Midbrain (tissue), 1 donor: ENCODE measurements at places on chromosomes 5 and 9.

DNA sequence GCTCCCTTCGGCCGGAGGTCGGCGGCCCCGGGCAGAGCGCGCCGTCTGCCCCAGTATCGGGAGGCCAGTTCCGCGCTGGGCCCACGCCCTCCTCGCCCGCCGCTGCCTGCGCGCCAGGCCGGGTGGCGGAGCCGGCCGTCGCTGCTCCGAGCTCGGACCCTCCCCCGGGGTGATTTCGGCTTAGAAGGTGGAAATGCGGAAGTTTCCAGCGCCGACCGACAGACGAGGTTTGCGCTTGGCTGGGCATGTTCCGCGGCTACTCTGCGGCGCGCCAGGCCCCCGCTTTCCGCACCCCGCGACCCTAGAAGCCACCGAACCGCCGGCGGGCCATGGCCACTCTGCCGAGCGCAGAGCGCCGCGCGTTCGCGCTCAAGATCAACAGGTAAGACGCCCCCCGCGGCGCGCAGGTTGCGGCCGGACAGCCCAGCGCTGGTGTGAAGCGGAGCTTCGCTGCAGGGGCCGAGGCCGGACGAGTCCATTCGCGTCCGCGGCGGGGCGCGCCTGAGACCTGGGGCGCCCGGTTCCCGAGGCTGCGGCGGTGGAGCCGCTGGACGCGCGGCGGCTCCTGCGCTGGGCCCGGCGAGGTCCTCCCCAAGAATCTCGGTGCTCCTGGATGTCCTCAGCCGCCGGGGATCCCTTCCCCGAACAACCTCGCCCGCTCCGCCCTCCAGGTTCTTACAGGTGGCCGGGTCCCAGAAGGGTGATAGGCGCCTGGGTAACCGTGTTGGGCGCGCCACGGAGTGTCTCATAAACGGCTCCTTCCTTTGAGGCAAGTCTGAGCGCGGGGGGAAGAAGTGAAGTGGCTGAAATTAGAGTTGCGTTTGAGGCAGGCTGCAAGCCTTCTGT is at the start of gene DOCK8:
DOCK8 (plus strand) TSS at position 218 of the 846 bp plus-strand sequence; CDS start at position 330, 112 bp downstream.
- no peak for DNase-seq

- DNase-seq = no peak
These were observed 55.4 kb downstream of the BNC2 start for GRCh38 chr9:16815079-16815478.

GRCh38 chr5:178740181-178740557 is 9.7 kb upstream of the ZNF354A start:
- DNase-seq = no peak

DNA sequence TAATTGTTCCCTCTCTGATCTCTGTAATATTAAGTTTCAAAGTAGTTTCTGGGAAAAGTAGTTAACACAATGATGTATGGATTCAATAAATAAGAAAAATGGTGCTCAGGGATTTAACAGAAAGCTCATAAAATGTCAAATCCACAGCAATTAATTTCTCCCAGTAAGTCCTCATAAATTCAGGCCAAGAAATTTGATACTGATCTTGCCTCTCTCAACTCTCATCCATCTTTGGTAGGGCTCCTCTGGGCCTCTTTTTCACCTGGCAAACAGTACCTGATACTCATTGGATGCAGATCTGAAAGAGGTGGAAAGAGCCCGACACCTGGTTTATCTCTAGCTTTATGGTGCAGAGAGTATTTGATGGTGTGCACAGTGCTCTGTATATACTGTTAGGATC is 106.1 kb downstream of the STK32A start:
- no peak for DNase-seq

DNA sequence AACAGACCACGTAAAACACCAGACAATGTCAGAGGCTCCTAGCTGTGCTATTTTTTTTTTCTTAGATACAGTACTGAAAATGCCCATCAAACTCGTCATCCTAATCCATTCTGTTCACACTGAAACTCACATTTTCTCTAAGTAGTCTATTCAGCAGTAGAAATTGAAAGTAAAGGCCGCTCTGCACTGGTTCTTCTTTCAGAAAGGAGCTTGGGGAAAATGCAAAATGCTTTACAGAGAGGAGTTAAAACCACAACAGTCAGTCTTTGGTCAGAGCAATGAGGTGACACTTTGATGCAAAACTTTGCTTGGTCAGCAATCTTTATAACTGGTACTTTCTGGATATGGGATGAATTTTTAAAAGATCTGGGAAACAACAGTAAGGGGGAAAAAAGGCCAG is 43.8 kb upstream of the SUSD1 start:
- DNase-seq = no peak

DNA sequence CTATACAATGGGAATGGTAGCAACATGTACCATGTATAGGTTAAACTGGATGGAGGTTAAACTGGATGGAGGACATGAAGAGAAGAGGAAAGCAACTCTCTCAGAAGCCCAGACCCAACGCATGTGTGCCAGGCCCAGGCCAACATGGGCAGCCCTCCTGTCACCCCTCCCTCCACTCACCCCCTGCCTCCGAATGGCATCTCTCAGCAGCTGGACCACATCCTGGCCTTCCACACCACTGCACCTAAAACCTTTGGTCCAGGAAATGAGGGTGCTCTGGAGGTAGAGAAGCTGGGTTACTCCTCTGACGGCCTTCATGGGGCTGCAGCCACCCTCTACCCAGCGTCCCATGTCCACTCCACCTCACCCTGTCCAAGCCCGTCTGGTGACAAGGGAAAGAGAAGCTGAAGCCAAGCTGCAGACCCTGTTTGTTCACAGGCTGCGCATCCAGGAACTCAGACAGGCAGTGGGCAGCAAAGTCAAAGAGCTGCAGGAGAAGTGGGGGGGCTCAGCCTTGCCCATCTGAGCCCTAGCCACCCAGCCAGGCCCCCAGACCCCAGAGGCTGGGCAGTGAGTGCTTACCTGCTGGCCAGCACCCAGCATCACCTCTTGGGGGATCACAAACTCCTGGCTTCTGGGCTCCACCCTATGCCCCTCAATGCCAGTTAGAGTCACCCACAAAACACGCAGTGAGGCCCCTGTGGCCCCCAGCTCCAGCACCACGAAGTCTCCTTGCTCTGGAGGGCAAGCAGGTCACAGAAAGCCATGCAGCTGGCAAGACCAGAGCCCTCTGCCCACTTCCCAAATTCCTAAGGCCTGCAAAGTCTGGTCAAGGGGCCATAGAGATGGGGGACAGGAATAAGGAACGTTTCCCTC is 8.5 kb downstream of the HK3 start:
- DNase-seq = no peak

- DNase-seq = peak; percentile 81
These were observed 11.4 kb downstream of the MTAP start for GRCh38 chr9:21813575-21814473.

DNA sequence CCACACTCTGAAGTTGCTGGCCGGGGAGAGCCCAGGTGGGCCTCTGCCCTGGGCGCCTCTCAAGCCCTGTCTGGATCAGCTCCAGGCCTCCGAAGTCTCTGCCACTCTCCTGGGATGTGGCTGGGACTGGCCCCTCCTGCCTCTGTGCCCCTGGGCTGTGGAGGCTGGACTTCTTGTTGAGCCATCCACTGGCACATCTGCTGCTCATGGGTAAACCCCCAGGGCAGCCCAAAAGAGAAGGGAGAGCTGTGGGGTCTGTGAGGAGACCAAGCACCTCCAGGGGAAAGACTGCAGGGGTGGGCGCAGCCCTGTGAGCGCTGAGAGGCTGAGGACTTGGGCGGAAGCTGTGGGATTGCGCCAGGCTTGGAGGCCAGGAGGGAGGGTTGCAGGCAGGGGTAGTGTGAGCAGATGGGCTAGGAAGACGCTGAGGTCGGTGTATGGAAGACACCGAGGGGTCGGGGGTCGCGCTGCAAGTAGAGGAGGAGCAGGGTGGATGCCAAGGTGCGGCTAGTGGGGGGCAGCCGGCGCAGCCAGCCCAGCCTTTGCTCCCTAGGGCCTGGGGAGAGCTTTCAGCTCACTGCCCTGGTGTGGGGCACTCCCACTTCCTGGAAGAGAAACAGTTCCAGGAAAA is 118.1 kb downstream of the WNK2 start:
- no peak for DNase-seq

DNA sequence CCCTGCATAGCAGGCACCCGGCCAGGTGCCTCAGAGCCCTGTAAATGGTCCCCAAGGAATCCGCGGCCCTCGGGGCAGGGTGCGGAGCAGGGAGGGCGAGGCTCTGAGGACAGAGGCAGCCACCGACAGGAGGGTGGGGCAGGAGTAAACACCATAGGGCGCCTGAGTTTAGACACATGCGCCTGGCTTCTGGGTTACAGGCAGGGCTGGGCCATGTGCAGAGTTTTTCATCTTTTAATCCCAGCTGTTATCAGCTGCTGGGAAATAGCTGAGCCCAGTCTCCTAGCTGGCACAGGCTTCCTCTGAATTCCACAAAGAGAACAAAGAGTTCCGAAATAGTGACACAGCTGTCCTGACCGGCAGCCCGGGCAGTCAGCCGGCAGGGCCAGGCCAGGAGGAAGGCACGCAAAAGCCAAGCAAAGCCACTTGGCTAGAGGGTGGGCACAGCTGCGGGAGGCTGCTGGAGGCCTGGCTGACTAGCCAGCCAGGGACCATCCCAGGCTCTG is 98.9 kb upstream of the PHYKPL start:
- DNase-seq = peak; percentile 89

GRCh38 chr5:55988979-55989638 is 5.7 kb downstream of the IL6ST start:
- no peak for DNase-seq

DNA sequence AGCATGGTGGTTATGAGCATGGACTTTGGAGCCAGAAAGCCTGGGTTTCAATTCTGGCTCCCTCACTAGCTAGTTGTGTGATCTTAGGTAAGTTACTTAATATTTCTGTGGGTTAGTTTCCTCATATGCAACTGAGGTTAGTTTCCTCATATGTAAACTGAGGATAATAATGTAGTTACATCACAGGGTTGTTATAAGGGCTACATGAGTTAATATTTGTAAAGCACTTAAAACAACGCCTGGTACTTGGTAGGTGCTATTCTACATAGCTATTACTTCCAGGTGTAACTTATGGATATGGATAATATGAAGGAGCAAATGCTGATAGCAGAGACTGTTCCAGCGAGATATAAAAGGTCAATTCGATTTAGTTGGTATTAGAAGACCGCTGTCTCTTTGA is 69.4 kb upstream of the POU5F2 start:
- no peak for DNase-seq

GRCh38 chr5:56350597-56351170 is 117.6 kb upstream of the ANKRD55 start:
- no peak for DNase-seq

DNA sequence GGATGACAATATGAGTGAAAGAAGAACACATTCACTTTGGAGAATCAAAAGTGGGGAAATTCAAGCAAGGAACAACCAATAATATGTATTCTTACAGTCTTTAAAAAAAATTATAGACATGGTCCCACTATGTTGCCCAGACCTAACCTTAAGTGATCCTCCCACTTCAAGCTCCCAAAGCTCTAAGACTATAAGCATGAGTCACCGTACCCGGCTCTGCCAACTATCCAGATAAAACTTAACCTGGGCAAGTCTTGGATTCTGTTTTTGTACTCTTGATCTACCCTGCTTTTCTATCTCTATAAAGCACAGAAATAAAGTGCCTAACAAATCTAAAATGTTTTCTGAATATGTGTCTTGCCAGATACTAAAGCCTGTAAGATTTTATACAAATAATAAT is 30.9 kb downstream of the CEMIP2 start:
- no peak for DNase-seq

GRCh38 chr5:62896121-62896893 is 317.7 kb downstream of the LRRC70 start:
- no peak for DNase-seq

- DNase-seq = no peak
These were observed 87.9 kb upstream of the POU5F2 start for GRCh38 chr5:93829346-93829745.

- no peak for DNase-seq
These were observed 22.9 kb downstream of the HAVCR2 start for GRCh38 chr5:157085930-157086329.

- no peak for DNase-seq
These were observed 54.9 kb downstream of the PSAT1 start for GRCh38 chr9:78351816-78352215.

GRCh38 chr5:169408171-169408570 is 107.2 kb upstream of the SLIT3 start:
- no peak for DNase-seq

DNA sequence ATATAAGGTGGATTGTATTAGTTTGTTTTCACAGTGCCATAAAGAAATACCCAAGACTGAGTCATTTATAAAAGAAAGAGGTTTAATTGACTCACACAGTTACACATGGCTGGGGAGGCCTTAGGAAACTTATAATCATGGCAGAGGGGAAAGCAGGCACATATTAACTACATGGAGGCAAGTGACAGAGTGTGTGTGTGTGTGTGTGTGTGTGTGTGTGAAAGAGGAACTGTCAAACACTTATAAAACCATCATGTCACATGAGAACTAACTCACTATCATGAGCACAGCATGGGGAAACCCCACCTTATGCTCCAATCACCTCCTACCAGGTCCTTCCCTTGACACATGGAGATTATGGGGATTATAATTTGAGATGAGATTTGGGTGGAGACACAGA is 118.6 kb downstream of the SPEF2 start:
- no peak for DNase-seq

DNA sequence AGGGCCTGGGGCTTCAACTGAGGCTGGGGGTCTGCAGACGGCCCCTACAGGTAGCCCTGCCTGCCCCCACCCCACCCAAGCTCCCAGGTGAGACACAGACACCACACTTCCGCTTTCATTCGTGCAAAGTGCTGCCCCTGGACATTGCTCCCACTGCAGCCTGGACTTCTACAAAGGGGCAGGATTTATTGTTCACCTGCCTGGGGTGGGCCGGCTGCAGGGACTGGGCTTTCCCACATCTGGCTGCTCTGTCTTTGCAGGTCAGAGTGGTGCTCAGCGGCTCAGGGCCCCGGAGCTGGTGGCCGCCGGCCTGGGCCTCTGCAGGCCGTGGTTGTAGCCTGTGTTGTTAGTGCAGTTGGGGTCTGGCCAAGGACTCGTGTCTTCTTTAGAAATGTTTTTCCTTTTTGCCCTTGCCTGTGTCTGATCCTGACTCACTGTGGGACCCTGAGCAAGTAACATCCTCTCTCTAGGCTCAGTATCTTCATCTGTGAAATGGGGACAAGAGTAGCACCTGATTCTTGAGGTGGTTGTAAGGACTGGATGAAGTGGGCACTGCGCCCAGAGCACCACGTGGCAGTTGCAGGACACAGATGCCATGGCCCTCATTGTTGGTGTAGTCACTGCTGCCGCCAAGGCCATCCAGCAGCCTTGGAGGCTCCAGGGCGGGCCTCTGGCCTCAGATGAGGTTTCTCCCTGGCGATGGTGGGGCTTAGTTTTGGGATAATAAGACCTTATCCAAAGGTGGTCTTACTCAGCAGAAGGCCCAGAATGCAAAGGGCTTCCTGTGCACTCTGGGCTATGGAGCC is 143.9 kb downstream of the CACNA1B start:
- no peak for DNase-seq

DNA sequence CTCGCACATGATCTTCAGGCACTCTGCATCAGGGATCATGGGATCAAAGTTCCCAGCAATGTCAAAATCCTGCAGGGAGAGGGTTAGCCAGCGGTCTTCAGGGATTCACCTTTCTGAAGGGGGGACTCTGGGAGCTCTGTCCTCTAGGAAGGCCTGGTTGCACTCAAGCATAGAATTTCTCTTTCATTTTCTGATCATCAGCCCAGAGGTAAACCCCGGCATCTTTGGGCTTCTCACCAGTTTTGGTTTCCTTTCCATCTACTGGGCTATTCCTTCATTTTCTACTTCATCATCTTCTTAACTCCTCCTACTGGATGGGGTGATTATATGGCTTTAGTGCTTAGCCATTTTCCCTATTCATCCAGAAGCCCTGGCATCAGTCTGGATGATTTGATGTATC is 4.6 kb upstream of the DND1 start:
- no peak for DNase-seq

- DNase-seq = no peak
These were observed 601.5 kb downstream of the ACTL7B start for GRCh38 chr9:108254236-108254635.
